ENCODE measurements at places on chromosomes 3 and 15. TPM values are rescaled to one million over a fixed set of nuclear protein-coding genes. Genes with fewer than 3 reads are reported as not detected.

The TM6SF1 gene
- not detected for total RNA-seq

The VIPR1 gene
- total RNA-seq: 0.41 TPM

The GTF2A2 gene
- 71.4 TPM for total RNA-seq

The CCR9 gene
- total RNA-seq: not detected

The TMCO5A gene
- total RNA-seq: not detected

The RASGRP1 gene
- 71.1 TPM for total RNA-seq
